ENCODE measurements at places on chromosomes 1 and 21. TPM values are rescaled to one million over a fixed set of nuclear protein-coding genes. Genes with fewer than 3 reads are reported as not detected.

LCE3E gene
- not detected for total RNA-seq

ZNF593OS gene
- total RNA-seq, result not detected

- no peak for DNase-seq
Measured at GRCh38 chr1:226764533-226764932, 25.5 kb upstream of the ITPKB start.

GRCh38 chr21:34195335-34195734 lies 122.0 kb downstream of the MRPS6 start:
- no peak for DNase-seq

DNA sequence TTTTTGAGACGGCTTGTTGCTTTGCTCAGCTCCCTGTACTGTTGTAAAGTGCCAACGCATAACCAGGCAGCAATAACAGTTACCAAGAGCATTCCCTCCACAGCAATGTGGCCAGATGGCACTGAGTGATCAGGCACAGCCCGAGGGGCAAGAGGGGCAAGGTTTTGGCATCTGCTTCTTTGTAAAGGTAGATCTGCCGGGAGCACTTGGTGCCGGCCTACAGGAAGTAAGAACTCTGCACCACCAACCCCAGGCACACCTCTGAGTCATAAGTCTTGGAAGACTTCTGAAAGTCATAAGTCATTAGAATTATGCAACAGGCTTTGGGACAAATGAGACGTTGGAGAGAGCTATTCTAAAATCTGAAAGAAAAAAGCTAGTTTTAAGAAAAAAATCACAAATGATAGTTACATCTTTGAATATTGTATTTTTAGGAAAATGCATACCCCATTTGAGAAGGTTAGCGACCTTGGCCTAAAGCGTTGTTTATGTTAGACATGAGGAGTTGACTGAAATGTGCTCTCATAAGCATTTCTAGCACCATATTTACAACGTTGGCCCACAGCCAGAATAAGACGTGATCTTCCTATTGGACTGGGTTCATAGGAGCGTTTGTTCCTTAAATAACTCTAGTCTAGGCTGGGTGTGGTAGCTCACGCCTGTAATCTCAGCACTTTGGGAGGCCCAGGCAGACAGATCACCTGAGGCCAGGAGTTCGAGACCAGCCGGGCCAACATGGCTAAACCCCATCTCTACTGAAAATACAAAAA lies 37.7 kb upstream of the MAP10 start:
- no peak for DNase-seq

DNA sequence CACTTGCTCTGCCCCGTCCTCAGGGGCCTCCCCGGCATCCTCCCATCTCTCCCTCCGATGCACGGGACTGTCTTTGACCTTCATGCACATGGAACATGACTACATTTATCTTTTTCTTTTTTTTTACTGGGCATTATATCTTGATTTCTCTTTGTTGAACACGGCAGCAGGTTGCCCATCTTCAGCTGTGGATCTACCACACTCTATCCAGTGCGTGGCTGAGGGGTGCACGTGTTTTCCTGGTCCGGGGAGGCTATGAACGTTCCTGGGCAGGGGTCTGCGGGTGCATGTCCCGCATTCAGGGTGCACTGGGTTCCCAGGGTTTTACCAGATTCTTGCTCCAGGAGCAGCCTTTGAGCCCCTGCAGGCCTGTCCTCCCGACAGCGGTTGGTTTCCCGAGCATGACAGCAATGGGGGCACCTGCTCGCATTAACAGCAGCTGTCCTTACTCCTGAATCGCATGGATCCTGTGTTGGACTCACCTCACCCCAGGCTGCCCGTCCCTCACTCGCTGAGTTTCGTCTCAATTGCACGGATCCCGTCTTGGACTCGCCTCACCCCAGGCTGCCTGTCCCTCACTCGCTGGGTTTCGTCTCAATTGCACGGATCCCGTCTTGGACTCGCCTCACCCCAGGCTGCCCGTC lies 7.4 kb downstream of the POFUT2 start:
- DNase-seq, result no peak

DNA sequence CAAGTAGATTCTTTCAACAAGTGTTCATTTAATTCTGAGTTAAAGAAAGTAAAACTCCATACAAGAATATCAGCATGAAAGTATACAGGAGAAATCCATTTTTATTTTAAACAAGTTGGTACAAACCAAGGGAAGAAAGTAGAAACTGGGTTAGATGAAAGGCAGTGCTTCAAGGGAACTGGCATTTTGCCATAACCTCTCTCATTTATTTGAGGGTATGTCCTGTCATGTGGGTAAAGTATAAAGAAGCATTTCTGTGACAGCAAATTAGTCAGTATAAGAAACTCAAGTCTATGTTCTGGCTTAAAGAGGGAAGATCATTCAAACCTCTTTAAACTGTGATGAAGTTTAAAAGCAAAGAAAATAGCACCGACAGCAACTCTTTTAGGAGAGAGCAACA lies 32.0 kb downstream of the OLFM3 start:
- DNase-seq, result peak; percentile 0

UQCRHL gene
- 3.3 TPM for total RNA-seq

NUAK2 gene
- total RNA-seq, result 2.6 TPM

WNT4 gene
- 0.22 TPM for total RNA-seq

- DNase-seq, result no peak
Measured at GRCh38 chr1:35592991-35593769, 20.1 kb downstream of the TFAP2E start.

DNA sequence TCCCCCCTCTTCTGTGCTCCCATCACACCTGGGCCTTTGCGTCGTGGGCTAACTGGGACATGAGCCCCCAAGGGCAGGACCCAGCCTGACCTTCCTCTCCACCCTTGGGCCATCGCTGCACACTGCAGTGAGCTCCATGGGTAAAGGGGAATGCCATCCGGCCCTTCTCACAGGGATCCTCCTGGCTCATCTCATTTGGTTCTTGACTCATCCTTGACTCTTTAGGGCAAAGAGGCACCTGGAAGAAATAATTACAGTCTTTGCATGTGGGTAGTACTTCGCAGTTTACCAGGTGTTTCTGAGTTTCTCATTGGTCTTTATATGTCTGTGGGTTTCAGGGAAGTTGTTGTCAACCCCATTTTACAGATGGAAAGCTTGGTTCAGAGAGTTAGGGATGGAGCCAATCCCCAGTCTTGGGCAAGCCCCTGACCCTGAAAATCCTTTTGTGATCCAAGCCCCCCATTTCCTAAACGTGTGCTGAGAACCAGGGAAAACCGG lies 59.3 kb upstream of the ID3 start:
- no peak for DNase-seq

Data from lung microvascular endothelial cell (primary cell).